ENCODE measurements at places on chromosomes 1 and 21.

DNA sequence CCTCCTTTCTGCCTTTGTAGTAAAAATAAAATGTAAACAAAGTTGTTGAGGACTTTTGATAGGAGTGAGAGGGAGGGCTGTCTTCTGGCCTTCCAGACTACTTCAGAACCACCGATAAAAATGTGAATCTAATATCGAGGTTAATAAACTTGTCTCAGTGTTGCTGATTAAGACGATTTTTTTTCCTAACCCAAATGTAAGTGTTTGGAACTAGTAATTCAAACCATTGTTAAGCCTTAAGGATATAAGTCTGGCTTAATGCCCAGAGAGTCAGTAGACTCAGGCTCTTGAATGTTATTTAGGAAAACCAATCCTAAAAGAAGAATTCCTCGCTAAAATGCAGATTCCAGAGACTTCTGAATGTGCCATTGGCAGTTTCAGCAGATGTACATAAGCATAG lies 356.9 kb downstream of the SIPA1L2 start:
- no peak for DNase-seq

DNA sequence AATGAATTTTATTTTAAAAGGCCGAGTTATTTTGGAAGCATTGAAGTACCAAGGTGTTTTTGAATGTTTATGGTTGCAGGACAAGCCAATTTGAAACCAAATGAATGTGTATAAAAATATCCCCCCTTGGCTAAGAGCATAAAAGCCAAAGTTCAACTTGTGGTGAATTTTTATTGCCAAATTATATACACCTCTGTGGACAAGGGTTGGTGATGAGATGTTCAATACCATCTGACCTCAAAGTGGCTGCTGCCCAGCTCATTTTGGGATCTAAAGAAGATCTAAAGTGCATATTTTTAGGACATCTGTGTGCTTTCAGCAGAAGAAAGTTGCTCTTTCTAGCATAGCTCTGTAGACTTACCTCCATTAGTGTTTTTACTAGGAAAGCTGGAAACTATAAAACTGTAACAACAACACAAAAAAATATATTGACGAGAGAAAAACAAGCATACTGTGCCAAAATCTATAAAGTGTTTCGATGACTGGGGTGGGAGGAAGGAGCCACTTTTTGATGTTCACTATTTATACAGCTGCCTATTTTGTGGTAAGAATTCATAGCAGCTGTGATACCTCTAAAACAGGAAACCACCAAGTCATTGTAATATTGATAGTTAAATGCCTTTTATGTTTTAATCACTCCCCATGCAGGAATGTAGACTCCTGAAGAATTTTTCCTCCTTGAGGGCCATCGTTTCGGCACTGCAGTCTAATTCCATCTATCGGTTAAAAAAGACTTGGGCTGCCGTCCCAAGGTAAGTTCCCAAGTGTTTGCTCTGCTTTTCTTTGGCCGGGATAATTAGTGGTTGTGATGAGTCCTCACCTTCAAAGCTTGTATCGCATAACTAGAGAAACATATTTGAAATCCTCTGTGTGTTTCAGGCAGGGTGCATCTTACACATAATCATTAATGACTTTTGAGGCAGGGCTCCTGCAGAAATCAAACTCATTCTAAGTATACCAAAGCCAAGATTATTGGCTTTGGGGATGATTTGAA lies 83.2 kb downstream of the RGL1 start:
- DNase-seq = peak; percentile 27

DNA sequence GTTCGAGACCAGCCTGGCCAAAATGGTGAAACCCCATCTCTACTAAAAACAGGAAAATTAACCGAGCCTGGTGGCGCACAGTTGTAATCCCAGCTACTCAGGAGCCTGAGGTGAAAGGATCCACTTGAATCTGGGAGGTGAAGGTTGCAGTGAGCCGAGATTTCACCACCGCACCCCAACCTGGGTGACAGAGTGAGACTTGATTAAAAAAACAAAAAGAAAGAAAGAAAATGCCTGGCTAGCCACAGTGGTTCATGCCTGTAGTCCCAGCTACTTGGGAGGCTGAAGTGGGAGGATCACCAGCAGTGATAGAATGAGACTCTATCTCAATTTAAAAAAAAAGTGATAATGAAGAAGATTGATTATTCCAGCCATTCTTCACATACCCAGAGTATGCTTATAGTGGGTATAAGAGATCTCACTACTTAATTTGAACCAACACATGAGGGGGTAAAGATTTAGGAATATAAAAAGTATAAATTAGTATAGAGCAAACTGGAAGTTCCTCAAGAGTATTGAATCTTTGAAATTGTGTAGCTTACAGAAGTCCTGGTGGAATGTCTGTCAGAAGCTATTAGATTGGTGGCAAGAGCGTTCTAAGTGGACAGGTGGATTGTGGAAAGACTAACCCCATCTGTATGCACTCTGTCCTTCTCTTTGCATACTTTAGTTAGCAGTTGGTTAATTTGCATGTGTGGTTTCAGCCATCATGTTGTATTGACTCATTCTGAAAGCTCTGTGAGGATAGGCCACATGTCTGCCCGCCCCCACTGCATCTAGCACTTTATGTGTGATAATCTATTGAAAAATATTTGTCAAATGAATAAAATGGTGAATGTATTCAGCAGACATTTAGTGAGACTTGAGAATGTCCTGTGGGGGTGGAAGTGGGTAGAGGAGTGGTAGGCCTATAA lies 25.0 kb downstream of the RLF start:
- DNase-seq = no peak

DNA sequence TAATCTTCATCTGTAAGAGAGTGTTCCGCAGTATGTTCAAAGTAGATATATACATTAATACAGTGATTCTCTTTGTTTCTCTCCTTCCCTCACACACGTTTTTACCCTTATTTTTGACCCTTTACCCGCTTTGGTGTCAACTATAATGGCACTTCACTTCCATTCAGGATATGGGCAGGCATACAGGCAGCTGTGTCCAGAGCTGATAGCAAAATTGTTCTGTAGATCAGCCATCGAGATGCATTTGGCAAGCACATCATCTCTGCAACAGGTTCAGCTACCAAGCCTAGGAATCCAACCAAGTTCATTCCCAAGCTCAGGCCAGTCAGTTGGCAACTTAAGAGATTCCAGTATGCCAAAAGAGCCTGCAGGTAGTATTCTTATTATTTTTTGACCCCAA lies 74.8 kb downstream of the FNBP1L start:
- DNase-seq = no peak

- DNase-seq = no peak
These were observed 120.9 kb upstream of the PRDX6 start for GRCh38 chr1:173356191-173356762.

GRCh38 chr1:15803380-15803779 lies 4.1 kb downstream of the UQCRHL start:
- no peak for DNase-seq

DNA sequence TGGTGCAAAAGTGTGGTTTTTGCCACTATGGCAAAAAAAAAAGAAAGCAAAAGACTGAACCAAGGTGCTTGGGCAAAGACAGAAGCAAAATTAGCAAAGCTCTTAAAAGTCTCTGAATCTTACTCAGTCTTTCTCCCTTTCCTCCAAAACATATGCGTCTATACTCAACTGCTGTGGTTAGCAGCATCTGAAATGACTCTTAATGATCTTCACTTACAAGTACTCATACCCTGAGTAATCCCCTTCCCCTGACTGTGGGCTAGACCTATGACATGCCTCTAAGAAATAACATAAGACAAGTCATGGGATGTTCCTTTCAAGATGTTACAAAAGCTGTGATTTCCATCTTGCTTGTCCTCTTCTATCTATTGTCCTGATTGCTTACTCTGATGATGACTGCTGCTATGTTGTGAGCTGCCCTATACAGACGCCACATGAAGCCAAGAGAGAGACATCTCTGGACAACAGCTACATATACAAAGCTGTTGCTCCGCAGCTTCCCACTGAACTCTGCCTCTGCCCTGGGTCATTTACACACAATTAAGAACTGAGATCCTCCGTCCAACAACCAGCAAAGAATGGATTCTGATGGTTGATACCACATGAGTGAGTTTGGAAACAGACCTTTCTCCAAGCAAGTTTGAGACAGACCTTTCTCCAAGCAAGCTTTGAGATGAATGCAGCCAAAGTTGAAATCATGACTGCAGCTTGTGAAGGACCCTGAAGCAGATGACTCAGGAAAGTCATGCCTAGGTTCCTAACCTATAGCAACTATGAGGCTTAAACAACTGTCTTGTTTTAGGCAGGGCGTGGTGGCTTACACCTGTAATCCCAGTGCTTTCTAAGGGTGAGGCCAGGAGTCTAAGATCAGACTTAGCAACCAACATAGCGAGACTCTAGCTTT lies 55.2 kb downstream of the PUM1 start:
- DNase-seq = peak; percentile 6

DNA sequence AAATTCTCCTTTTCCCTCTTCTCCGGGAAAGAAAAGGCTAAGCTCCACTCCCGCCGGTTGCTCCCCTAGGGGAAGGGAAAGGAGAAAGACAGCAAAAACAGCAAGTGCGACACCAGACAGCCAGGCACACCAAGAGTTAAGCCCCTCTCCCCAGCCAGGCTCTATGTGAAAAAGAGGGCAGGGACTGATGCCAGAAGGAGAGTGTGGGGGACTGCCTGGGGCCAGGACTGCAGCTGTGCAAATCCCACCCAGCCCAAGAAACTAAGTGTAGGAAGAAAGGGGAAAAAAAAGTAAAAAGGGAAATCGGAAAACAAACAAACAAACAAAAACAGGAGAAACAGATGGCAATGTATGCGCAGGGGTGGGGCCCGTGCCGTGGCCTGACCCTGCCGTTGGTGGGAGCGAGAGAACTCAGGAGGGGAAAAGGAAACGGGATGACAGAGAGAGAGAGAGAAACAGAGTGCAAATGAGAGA lies 27.7 kb upstream of the FMO1 start:
- no peak for DNase-seq

GRCh38 chr1:235503403-235504121 lies 690 bp downstream of the B3GALNT2 start:
- DNase-seq = peak; percentile 31

DNA sequence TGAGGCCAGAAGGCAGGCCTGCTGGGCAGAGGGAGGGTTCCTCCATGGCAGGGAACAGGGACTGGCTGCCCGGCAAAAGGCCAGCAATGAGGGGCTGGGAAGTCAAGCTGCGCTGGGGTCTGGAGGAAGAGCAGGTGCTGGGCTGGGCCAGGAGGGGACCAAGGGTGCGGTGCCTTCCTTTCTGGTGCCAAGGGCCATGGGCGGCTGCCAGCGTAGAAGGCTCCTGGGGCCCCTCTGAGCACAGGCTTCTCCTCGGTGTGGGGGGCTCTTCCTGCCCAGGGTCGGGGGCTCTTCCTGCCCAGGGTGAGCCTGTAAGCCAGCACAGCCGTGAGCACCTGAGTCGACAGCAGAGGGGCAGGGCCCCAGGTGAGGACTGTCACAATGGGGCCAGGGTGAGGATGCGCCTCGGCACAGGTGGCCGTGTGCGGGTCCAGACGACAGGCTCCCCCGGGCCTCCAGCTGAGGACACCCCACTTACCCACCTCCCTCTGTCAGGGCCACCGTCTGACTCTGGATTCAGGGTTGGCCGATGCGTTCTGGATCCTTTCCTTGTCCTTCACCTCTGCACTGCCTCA lies 10.7 kb upstream of the DNMT3L start:
- no peak for DNase-seq
